Gastrocnemius medialis (tissue), 4 donors: ENCODE measurements at places on chromosomes 2 and 18.

DNA sequence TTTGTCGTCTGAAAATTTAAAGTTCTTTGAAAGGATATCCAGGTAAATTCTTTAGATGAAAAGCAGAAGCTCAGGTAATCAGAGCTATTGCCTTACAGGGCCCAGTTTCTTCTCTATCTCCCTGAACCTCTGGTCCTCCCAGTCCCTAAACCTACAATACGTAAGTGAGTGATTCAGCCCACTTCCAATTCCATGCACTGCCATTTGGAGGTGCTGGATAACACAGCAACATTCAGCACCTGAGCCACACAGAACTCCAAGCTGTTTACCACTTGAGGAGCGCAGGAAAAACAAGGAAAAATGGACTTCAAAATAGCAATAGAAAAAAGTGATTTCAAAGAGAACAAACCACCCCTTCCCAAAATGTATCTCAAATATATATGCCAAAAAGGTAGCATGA is 105.0 kb upstream of the DNAJC10 start:
- DNase-seq = no peak

GRCh38 chr2:37676274-37676673 is 4.8 kb upstream of the CDC42EP3 start:
- DNase-seq = no peak

DNA sequence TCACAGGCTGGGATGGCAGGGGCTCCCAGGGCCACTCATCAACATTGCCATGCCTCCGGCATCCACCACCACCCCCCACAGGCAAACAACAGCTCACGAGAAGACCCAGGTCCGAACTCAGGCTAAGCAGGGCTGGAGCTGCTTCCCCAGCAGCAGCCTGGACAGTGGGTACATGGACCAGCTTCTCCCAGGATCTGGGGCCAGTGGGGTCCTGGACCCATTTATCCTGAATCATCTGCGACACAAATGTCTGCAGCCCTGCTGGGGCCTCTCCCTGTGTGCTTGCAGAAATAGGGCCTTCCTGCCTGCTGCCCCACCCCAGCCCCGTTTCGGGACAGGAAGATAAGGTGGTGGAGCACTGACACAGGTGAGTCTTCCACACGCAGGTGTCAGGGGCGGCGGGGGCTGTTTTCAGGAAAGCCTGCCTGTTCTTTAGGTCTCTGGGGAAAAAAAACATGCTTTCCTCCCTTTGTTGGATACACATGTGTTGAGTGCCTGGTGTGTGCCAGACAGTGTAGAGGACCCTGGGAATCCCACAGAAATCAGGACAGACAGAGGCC is 4.5 kb downstream of the PRLH start:
- DNase-seq = no peak

DNA sequence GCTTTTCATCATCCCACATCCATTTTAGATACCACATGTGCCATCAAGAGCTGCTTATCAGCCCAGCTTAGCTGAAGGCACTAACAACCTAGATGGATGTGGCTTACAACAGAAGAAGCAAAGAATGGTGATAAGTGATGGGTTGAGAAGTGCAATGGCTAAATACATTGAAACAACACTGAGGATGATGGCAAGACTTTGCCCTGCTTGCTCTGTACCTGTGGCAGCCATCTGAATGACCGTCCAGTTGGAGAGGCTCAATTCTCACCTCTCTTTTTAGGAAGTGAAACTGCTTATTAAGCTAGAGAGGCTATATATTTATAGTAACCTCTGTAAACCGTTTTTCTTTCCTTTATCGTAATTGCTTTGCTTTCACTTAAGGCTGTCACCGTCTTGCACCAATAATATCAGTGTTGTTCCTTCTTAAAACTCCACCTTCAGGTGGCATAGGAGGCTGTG is 5.7 kb downstream of the GPATCH11 start:
- DNase-seq = no peak

DNA sequence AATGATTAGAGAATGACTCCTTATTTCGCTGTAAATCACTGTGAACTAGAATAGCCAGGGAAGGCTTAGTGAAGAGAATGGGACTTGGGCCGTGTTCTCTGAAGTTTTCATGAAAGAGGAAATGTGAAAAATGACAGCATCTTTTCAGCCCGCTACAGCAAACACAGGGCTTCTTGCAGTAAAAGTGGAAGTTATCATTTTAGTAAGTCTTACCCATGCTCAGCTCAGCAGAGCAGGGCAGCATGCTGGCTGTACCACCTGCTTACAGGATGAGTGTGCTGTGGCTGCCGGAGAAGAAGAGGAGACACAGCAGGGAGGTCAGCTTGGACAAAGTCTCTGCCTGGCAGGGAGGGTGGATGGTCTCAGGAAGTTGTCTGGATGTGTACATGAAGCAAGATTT is 300.7 kb upstream of the DLGAP1 start:
- no peak for DNase-seq

- DNase-seq = no peak
These were observed 24.5 kb downstream of the LOXHD1 start for GRCh38 chr18:46632401-46633071.

DNA sequence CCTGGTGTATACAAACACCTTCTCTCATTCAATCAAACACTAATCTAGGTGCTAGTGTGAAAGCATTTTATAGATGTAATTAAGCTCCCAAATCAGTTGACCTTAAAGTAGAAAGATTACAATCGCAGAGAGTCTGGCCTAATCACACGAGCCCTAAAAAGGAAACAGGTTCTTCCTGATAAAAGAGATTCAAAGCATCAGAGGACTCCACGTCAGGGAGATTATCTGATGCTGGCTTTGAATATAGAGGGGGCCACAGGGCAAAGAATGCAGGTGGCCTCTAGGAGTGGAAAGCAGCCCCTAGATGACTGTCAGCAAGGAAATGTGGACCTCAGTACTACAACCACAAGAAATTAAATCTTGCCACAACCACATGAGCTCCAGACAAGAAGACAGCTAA is 28.2 kb upstream of the ZC3H15 start:
- DNase-seq = no peak

- DNase-seq = no peak
These were observed 281.9 kb downstream of the SRBD1 start for GRCh38 chr2:45329045-45329677.
